ENCODE measurements at places on chromosomes 3 and 15.

DNA sequence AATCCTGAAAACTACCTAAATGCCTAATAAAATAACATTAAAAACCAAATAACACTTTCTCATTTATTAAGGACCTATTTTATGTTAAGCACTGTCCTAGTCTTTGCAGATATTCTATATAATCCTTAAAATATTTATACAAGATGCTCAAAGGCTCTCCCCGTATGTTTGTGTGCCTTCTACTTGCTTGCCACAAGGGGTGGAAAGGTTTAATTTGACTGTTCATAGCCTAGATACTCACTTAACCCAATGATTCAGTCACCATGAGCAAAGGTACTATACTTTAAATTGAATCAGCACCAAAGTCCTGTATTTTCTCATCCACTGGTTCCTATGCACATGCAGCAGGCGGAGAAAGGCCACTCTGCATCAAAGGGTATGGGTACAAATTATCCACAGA lies 32.0 kb downstream of the LSAMP start:
- no peak for DNase-seq

DNA sequence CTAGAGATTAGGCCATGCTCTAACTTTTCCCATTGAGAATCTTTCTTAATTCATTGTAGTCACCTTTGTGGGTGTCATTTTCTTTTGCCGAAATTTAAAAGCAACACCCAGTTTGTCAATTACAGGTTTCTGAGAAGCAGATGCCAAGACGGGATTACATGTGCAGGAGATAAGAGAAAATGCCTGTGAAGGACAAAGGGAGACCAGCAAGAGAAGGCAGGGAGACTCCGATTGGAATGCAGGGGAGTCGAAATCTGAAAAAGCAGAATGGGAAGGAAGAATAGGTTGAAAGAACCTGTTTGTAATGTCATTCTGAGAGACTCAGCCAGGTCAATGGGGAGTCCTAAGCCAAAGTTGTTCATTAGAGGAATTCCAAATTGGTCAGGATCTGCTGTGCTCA lies 3.6 kb upstream of the DPH6 start:
- DNase-seq, result no peak

- no peak for DNase-seq
Observed at GRCh38 chr3:42660898-42661297, 7.4 kb downstream of the ZBTB47 start.

GRCh38 chr3:46012246-46012645 lies 15.0 kb downstream of the XCR1 start:
- DNase-seq, result no peak

DNA sequence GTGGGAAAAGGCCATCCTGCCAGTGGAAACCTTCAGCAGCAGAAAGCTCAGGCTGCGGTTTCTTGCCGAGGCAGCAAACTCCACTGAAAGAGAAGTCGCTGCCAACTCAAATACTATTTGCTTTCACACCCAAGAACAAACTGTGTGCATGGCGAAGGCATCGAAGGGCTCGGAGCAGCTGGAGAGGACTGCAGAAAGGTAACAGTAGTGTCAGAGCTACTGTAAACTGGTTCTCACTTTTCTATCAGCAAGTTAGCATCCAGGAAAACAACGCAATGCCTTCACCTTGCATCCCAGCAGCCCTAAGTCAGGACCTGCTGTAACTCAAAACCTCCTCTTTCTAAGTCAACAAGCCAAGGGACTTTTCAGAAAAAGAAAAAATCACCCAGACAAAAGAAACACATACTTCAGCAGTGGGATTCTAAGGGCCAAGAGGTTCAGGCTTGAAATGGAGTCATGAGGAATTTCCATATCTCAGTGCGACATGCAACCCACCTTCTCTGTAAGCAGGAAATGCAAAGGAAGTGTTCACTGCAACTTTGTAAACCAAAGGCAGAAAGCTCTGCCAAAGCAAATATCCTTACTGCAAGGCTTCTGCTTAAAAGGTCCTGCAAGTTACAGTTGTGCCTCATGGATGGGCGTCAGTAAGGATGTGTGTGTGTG lies 193.5 kb downstream of the FOXP1 start:
- peak; percentile 48 for DNase-seq

GRCh38 chr15:60572541-60573421 lies 93.8 kb upstream of the ICE2 start:
- DNase-seq, result no peak

DNA sequence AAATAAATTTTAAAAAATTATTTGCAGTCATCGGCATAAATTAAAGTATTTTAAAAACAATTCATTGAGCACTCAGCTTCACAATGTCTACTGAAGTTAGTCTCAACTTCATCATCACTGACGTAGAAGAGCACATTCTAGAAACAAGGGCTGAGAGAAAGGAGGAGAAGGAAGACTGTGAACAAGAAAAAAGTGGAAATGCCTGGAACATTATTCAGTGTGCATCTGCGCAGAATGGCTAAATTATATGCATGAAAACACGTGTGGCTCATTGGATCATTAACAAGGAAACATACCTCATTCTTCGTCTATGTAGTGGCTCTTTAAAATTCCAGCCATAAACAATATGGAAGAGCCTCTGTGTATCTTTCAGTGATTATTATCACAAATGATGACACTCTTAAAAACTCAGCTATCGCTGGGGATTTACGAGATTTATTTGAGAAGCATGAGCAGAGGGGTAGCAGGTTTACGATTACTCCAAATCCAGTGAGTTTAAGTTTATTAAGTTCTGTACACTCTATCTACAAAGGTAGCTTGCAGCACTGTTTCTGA lies 404.2 kb upstream of the CDIN1 start:
- DNase-seq, result no peak

DNA sequence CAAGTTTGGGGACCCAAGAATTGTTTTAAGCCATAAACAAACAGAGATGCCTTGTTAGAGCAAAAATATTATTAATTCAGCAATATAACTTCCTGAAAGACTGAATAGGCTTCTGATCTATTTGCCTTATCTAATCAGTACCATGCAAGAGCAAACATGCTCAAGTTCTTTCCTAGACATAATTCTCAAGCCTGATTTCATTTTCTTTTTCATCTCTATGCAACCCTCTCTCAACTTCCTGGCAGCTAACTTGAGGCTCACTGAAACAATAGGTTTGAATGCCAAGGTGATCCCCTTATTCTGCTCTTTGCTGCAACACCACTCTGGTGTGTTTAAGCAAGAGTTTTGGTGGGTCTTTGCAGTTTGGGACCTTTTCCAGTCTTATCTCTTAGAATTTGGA lies 230.9 kb upstream of the CD96 start:
- DNase-seq, result no peak

- no peak for DNase-seq
Observed at GRCh38 chr3:59093521-59093920, 43.7 kb upstream of the CFAP20DC start.

- no peak for DNase-seq
Observed at GRCh38 chr15:70653426-70653825, 109.9 kb downstream of the UACA start.

GRCh38 chr3:116260491-116260890 lies 184.8 kb downstream of the LSAMP start:
- no peak for DNase-seq

GRCh38 chr15:46660096-46660842 lies 1025.4 kb downstream of the SQOR start:
- DNase-seq, result no peak

DNA sequence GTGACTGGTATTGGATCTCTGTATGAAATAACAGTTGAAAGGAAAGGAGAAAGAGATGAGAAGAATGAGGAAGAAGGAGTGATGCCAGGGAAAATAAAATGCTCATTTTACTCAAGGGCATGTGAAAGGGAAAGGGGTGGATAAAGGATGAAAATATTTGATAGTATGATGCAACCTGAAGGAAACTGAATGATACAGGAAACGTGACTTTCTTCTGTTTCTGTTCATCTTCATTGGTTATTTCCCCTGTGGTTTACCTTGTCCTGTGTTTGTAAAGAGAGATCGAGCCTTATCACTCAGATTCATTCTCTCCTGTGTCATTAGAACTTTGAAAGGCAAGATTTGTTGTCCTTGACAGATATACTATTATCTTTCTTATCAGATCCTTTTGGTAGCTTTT lies 243.6 kb upstream of the SLITRK3 start:
- DNase-seq, result no peak

DNA sequence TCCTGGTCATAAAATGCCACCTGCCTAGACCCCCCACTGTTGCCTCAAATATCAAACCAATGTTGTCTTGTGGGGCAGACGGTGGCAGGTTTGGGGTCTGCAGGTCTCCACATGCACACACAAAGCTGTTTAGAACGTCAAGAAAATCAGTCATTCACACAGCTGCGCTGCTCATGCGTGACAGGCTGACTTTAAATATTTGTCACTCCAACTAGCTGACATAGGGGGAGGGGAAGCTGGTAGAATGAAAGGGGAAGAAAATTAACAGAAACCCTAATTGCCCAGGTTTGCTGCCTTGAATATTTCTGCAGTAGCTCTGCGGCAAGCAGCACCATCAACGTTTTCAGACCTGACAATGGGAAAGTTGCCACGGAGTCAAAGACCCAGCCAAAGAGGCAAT lies 201.8 kb downstream of the ABHD5 start:
- no peak for DNase-seq

DNA sequence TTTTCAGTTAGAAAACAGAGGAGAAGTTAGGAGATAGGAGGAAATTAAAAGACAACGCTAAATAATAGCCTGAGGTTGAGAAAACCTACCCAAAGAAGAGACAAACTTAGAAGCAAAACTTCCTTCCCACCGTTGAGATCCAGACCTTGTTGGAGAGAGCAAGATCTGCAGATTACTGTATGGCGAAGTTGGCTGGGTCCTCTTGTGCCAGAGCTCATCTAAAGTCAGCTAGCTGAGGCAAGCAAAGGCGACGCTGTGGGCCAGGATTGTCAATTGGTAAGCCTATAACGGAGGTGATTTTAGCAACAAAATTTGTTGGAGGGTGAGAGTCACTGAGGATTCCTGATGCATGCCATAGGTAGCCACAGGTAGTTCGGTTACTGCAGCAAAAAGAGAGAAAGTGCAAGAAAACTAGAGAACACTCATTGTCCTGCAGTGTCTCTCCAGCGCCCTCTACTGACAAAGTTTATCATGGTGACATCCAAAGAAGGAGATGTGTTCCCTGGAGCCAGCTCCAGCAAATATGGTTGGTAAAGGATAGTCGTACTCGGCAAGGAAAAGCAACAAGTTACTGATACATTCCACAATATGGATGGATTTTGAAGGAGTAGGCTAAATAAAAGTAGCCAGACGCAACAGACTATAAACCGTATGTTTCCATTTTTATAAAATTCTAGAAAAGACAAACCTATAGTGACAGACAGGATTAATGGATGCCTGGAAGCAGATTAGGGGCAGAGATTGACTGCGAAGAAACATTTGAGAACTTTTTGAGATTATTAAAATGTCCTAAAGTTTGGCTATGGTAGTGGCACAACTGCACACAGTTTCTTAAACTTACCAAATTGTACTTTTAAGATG lies 9.8 kb upstream of the OR5K4 start:
- DNase-seq, result peak; percentile 30

GRCh38 chr3:28940994-28941393 lies 339.9 kb upstream of the RBMS3 start:
- DNase-seq, result no peak

DNA sequence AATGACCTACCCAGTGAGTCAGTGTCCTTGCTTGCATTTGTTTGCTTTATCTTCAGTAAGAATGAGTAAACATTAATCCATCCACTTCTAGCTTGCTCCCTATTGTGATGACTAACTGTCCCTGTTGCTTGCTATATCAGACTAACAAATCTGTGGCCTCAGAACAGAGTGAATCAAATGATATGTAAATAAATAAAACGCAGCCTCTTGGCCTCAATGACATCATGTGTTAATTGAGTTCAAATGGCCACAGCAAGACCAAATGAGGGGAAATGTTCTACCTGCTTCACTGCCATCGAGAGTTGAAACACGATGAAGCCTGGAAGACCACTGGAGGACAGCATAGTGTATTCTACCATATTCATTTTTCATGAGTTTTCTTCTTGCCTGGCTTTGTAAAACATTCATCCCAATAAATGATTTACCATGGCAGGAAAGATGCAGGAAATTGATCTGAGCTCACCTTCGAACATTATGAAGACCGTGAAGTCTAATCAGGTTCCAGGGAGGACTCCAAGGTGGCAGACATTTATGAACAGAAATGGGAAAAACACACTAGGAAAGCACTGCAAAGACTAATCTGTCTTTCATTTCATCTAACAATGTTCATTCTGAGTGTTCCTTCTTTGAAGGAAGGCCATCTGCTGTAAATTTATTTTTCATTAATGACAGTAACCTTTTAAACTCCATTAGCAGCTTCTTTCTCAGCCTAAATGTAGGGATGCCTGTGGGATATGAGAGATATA lies 1144.5 kb downstream of the TUSC7 start:
- no peak for DNase-seq

GRCh38 chr3:77460326-77460725 lies 420.4 kb downstream of the ROBO2 start:
- no peak for DNase-seq

DNA sequence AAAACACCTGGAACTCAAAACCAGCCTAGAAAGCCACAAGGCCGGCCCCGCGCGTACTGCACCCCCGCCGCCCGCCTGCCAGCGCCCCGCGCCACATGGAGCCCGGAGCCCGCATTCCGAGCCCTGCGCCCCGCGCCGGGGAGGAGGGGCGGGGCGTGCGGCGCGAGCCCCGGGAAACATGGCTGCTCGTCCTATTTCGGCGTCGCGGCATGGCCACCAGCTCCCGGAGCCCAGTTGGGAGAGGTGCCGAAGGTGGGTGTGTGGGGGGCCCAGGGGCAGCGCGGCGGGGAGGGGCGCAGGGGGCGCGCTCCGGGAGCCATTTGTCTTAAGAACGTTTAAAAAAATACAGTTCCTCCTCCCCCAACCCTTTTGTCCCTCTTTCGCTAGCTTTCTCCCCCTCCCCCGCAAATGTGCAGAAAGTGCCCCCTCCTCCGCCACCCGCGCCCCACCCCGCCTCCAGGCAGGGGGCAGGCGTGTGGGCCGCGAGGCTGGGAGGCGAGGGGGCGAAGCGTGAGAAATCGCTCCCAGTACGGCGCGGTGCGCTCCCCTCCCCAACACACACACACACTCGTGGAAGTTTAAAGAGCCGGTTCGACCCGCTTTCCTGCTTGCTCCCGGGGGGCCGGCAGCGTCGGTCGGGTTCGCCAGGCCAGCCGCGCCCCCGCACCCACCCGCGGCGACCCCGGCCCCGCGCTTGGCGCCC lies 2.5 kb downstream of the ANP32A start:
- peak; percentile 45 for DNase-seq

GRCh38 chr3:106333911-106334618 lies 465.3 kb upstream of the CBLB start:
- DNase-seq, result peak; percentile 26

DNA sequence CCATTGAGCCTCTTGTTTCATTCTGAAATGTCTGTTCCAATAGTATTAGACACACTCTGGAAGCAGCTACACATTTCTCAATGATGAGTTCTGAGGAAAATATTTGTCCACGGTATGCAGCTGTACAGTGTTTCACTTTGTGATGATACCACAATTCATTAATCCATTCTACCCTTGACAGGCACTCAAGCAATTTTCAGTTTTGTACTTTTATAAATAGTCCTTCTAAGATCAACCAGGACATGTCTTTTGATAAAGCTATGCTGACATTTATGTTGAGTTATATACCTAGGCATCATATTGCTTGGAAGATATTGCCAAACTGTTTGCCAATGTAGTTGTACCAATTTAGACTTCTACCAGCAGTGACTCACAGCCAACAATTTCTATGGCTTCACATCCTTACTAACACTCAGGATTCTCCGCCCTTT lies 165.1 kb upstream of the COL8A1 start:
- no peak for DNase-seq
